Stimulated activated CD4-positive, alpha-beta T cell treated with anti-CD3 and anti-CD28 coated beads, Interleukin-12 subunit alpha, Interleukin-12 subunit beta, amount 100 ng/mL, for 24 hours (primary cell): ENCODE measurements at places on chromosomes 1 and 21.

DNA sequence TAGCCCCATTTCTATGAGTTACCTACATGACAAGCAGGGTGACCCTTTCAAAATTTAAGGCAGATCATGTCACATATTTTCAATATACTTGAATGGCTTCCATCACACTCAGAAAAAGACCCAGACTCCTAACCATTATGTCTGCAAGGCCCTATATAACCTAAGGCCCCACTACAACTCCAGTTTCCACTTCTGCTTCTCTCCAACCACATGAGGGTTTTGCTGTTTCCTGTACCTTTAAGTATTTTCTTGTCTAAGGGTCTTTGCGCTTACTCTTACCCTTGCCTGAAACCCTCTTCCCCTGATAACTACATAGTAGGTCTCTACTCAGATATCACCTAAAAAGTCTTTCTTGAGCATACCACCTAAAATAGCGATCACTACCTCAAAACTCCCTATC lies 46.1 kb downstream of the SGIP1 start:
- no peak for DNase-seq

DNA sequence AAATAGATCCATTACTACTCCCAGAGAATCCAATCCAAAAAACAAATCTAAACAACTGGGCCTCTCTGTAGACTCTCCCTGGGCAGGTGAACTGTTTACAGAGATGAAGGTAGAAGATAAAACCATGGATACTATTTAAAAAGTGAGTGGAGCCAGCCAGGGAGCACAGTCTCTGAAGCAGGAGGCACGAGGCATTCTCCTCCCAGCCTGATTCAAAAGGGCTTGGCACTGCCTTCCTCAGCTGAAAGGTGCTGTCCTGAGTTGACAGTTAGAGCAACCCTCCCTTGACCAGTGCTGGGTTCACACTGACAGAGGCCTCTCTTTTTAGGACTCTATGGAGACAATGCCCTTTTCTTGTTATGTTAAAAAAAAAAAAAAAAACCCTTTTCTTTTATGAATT lies 36.8 kb downstream of the HENMT1 start:
- DNase-seq, result no peak

GRCh38 chr1:28510273-28510969 lies 4.6 kb downstream of the RCC1 start:
- DNase-seq, result peak; percentile 34

GRCh38 chr1:166937329-166937728 lies 38.0 kb downstream of the ILDR2 start:
- no peak for DNase-seq

DNA sequence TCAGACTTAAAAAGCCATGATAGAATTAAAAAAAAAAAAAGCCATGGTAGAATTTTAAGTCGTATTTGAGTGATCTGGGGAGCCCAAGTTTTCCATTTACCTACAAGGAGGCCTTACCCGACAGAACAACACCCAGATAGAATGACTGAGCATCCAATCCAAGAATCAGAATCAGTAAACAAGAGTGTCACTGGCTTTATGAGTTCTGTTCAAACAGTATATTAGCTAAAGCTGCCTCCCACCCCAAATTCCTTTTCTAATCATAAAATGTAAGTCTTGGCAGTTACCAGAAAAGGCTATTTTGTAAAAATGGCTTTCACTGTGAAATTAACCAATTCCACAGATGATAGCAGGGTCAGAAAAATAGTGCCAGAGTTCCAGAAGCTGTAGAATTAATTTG lies 1.2 kb downstream of the GTF2B start:
- DNase-seq, result no peak

DNA sequence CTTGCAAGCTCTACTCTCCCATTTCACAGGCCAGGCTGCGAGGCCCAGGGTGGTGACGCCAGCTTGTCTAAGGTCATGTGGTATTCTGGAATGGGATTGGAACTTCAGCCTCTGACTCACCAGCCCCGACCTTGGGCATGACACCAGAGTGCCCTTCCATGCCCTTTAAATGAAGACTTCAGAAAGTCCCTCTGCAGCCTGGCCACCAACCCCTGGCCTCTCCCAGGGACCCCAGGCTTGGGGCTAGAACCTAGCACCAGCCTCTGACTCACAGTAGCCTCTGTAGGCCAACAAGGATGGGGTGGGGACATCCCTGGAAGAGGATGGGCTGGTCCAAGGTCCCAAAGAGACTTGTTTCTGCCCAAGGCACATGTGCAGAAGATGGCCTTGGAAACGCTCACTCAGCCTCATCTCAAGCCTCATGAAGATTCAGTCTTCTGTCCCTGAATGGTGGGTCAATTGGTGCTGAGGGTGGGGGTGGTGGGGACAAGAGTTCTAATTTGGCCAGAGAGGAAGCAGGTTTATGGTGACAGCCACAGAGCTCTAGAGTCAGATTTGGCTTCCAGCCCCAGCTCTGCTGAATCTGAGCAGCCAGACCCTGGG lies 36.1 kb upstream of the RUNX3 start:
- DNase-seq, result no peak

- no peak for DNase-seq
These were observed 2.7 kb upstream of the PLOD1 start for GRCh38 chr1:11931845-11932244.

DNA sequence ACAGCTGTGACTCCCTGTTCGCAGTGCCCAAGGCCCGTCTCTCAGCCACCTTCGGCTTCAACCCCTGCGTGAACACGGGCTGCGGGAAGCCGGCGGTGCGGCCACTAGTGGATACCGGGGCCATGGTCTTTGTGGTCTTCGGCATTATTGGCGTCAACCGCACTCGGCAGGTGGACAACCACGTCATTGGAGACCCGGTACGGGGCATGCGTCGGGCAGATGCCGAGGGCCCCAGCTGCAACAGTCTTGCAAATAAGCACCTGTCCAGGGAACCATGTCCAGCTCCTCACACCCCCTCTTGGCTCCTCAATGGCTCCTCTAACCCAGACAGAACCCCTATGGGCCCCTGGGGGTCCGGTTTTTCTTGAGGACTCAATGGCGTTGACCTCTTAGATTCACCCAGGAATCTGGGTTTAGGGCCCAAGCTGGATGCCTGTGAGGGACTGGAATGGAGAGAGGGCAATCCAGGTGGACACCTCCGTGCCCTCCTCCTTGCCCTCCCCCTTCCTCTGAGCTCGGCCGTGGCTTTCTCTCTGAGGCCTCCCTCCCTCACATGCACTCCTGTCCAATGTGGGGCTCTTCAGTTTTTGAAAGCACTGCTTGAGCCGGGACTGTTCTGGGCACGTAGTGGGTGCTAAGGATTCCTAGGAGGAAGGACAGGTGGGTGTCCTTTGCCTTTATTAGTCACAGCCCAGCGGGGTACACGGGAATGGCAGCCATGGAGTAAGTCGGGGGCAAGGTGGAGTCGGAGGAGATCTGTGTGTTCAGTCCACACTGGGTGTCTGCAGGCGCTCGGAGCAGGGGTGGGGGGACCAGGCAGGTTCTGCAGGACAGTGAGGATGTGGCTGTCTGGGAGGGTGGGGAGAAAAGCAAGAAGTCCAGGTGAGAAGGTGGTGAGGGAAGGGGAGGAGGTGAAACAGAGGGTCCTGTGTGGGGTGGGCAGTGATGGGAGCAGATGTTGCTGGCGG lies 51.1 kb downstream of the DISP3 start:
- no peak for DNase-seq

DNA sequence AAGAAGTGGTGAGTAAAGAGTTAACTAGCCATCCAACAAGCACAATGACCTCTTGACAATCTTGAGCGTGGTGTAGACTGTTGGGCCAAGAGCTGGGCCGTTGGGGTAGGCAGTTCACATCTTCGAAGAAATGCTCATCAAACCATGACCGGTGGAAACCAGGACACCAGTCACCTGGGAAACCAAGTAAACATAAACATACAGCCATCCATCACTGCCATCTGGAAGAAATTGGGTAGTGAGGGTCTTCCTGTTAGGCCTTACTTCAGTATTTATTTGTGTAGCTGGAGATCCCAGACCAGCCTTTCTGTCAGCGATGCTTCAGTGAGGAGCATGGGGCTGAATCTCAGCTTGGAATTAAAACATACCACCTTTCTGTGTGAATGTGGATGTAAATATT lies 108.1 kb upstream of the HAO2 start:
- no peak for DNase-seq

GRCh38 chr1:37519613-37520012 lies 5.0 kb upstream of the MEAF6 start:
- no peak for DNase-seq

DNA sequence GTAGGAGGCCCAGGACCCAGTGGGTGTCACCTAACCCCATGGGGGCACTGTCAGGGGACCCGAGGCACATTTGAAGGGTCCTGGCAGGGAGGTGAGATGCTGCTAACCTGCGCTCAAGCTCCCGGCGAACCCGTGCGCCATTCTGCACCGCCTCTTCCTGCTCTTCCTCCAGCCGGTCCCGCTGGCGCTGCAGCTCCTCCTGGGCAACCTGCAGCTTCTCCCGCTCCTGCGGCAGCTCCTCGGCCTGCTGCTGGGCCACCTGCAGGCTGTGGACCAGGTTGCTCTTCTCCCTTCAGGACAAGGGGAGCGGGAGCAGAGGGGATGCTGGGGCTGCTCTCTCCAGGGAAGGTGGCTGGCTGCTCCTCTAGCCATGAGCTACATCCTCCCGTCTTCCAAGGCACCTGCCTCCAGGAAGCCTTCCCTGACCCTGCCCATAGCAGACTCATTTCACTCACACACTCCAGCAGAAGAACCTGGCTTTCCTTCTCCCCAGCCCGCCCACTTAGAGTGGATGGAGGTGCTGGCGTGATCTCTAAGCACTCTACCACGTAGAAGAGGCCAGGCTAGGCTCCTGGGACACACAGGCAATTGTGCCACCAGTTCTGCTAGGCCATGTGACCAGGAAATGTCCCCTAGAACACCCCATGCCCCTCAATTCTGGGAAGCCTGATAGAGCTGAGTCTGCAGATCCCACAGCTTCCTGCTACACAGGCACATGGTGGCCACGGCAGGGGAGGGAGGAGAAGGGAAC lies 15.2 kb upstream of the NBPF1 start:
- no peak for DNase-seq

DNA sequence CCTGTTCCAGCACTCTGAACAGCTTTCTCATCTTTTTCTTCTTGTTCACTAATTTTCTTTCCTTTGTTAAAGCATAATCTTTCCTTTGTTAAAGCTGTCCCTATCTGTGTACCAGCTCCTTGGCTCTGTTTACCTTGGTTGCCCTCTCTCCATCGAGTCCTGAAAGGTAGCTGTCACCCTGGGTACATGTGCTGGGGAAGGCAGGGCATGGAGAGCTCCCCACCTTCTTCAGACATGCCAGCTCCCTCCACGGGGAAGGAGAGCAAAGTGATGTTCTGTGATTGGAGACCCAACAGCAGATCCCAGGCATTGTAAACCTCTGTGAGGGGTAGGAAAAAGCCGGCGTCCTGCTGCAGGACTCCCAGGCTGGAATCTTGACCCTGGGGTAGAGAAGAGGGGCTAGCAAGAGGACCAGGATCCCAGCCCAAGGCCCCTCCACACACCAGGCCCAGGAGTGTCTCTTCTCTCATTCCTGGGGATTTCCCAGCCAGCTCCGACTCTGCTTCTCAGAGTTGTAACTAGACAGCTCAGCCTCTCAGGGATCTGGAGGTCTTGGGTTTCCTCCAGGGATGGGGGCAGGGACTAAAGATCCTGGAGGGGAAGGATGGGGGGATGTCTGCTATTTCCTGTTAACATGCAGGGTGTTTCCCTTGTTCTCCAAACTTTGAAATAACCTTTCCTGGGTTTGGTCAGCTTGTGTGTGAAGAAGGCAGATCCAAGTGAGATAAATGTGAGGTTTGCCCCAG lies 34.4 kb downstream of the TMCC2 start:
- no peak for DNase-seq

DNA sequence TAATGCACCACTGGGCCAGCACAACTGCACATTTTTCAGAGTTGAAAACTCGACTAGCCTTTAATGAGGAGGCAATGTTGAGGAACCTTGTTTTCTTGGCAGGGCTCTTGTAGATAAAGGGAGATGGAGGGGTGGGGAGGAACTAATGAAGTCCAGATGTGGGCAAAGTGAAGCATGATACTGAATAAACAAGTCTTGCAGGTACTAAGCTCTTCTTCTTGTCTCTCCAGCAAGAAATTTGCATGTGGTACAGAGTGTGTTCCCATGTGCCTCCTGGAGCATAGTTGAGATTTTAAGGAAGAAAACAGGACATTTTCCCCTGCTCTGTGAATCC lies 47.0 kb downstream of the PLPP3 start:
- DNase-seq, result no peak

- DNase-seq, result no peak
These were observed 232.7 kb downstream of the KCNJ6 start for GRCh38 chr21:37683396-37684114.

DNA sequence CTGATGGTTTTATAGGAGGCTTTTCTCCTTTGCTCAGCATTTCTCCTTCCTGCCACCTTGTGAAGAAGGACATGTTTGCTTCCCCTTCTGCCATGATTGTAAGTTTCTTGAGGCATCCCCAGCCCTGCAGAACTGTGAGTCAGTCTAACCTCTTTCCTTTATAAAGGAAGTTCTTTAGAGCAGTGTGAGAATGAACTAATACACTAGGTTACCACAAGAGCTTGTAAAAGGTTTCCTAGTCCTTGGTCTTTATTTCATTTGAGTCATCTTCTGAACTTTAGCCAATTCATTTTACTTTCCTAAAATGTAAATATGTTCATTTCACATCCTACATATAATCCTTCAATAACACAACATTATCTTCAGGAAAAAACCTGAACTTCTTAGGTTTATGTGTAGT lies 365.3 kb downstream of the HHIPL2 start:
- DNase-seq, result no peak

DNA sequence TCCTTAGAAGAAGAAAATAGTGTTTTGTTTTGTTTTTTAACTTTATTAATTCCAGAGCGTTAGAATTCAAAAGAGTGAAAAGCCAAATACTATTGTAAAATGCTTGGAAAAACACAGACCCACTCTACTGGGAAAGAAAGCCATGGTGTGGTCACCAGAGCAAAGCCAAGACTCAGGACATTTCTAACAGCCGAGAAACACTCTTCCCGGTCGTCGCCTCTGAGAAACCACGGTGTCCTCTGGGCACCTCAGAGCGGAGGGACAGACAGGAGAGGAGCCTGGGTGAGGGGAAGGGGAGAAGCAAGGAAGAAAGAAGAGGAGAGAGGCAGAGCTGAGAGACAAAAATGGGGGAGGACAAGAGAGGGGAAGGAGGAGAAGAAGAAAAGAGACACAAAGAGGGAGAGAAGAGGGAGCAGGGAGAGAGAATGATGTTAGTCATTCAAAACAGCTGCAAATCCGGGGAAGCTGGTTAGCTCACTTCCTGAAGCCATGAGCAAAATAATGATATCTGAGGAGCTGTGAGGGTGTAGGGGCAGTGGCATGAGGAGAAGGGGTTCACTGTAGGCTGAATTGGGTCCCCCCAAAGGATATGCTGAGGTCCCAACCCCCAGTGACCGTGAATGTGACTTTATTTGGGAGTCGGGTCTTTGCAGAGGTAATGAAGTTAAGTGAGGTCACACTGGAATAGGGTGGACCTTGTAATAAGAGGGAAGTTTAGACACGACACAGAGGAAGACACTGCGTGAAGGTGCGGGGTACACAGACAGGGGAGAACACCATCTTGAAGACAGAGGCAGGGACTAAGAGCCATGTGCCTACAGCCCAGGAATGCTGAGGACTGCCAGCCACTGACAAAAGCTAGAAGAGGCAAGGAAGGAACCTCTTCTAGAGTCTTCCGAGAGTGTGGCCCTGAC lies 58.2 kb upstream of the DMRTB1 start:
- DNase-seq, result no peak
